ENCODE measurements at places on chromosomes 6 and 20. TPM values are rescaled to one million over a fixed set of nuclear protein-coding genes. Genes with fewer than 3 reads are reported as not detected.

THBD gene
- total RNA-seq: 78.0 TPM

KCNG1 gene
- total RNA-seq: 1.6 TPM

LAMP5 gene
- total RNA-seq: 0.75 TPM

PIM1 gene
- total RNA-seq: 129 TPM

PXDC1 gene
- 40.7 TPM for total RNA-seq

CCM2L gene
- total RNA-seq: 186 TPM

C6orf52 gene
- not detected for total RNA-seq

- DNase-seq: no peak
Observed at GRCh38 chr6:166779381-166779780, 152.3 kb upstream of the RPS6KA2 start.

DNA sequence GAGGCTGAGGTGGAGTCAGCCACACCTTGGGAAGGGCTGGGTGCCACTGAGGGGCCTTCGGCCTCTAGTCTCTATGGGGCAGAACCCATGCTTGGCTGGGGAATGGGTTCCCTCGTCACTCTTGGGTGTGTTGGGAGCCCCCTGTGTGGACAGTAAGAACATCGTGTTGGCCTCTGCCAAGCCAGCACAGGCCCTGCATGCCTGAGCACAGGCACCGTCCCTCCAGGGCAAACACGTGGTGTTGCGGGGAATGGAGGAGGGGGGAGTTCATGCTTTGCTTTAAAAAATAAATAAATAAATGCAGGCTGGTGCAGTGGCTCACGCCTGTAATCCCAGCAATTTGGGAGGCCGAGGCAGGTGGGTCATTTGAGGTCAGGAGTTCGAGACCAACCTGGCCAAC lies 63.0 kb downstream of the EZR start:
- DNase-seq: no peak

- DNase-seq: no peak
Observed at GRCh38 chr6:41171908-41172307, 9.0 kb upstream of the TREM2 start.

GRCh38 chr6:95768539-95768938 lies 191.2 kb downstream of the MANEA start:
- no peak for DNase-seq

- DNase-seq: peak; percentile 50
Observed at GRCh38 chr20:61765081-61765870, 300.4 kb downstream of the TAF4 start.

GRCh38 chr6:155314773-155315515 lies 660 bp upstream of the TFB1M start:
- no peak for DNase-seq

DNA sequence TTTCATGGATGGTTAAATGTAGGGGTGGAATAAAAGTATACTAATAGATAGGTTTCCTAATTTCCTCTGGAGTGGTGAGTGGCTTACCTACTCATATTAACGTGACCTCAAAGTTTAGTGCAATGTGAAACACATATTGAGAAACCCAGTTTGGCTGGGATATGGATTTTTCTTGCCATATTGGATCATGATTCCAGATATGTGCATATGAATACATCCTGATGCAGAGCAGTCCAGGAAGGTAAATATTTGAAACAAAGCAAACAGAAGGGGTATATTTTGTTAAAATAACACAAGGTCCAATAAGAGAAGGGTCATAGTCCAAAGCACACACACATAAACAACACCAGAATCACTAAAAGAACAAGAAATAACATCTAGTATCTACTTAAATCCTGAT lies 608.1 kb downstream of the PKHD1 start:
- no peak for DNase-seq

- no peak for DNase-seq
Observed at GRCh38 chr20:49987868-49988690, 5.3 kb downstream of the SNAI1 start.

- DNase-seq: no peak
Observed at GRCh38 chr6:82182756-82183155, 64.8 kb downstream of the IBTK start.

DNA sequence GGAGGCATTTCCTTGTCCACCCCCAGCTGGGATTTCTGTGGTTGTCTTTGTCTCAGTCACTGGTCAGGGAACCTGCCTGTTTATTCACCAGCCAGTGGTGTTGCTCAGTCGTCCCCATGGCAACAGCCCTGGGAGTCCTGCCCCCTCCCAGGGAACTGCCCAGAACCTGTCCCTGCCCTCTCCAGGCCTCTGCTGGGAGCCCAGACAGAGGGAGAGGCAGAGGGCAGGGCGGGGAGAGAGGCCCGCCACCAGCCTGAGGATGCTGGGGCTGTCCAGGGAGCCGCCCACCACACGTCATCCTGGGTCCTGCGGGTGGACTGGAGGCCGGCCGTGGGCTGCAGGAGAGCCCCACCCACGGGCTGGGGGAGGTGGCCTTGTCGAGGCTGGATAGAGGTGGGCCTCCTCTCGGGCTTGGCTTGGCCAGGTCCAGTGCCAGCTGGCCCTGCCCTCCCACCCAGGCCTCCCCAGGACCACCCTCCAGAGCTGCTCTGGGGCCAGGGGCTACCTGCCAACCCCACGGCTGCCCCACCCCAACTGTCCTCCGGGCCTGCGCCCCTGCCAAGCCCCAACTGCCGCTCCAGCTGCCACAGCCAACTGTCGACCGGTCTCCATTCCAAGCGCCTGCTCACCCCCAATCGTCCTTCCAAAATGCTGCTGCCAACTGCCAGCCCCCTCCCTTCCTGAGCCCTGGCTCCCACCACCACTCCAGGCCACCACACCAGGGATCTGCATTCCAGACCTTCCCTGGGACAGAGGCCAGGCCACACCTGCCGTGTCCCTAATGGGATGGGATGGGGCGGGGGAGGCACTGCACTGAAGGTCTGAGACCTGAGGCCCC lies 4.2 kb upstream of the ZBTB46 start:
- DNase-seq: peak; percentile 90

DNA sequence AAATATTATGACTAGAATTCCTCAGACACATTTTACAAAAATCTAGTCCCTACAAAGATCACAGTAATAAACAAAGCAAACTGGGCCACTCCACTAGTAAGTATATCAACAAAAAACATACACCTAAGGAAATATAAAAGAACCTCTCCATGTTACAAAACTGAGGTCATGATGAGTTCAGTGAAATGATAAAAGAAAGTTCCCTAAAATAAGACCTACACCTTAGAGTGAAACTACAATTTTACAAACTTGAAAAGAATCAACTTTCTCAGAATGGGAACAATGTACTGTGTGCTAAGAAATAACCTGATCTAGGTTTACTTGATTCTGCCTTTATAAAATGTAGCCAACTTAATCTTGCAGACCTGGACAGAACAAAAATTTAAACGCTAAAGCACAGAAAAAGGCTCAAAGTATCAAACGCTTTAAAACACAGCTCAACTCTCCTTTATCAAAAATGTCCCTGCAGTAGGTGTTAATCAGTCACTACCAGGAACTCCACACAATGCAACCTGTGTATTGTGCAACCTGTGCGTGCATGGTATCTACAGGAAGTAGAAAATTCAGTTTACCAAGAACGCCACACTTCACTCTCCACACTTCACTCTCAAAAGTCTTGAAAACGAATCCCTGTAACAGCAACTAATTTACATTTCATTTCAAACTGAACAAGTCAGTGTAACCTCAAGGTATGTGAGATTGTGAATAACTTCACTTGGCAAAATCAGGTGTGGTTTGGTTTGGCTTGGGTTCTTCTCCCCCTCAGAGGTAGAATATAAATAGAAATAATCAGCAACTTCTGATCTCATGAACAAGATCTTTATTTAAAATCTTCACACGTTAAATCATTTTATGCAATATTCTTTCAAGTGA lies 1.8 kb downstream of the RALGAPA2 start:
- DNase-seq: no peak

GRCh38 chr6:72522735-72523141 lies 99.1 kb upstream of the KCNQ5 start:
- no peak for DNase-seq

GRCh38 chr6:30091577-30092381 lies 16.2 kb upstream of the RNF39 start:
- no peak for DNase-seq

- no peak for DNase-seq
Observed at GRCh38 chr6:102458990-102459389, 1065.5 kb downstream of the GRIK2 start.

DNA sequence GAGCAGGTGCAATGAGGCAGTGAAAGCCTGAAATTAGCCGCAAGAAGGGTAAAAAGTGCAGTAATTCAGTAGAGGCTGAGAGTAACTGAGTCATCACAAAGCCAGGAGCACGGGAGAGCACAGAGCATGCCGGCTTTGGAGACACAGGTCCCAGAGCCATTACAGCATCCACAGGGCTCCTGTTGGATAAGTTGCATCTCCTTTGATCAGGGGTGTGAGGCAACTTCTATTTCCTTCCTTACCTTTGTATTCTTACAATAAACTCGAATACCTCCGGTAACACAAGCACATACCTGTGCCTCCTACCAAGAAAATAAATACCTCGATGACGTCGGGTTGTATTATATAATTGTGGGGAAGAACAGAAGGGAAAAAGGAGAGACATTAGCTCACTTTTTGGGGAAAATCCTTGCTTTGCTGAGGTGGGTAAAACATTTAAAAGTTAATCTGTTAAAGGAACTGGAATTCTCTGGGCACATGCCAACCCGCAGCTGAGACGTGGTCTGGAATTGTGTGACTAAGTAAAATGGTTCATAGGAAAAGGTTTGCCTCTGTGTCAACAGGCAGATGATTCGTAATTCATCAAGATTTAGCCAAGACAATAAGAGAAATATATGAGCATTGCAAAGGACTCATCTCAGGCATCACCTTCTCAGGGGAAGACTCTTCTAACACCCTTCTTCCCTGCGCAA lies 360.7 kb upstream of the ZFP64 start:
- no peak for DNase-seq

GRCh38 chr20:1685304-1686052 lies 27.9 kb upstream of the SIRPG start:
- no peak for DNase-seq

GRCh38 chr6:113818578-113818977 lies 38.6 kb upstream of the MARCKS start:
- no peak for DNase-seq

GRCh38 chr20:62307226-62308101 lies 4.7 kb downstream of the ADRM1 start:
- no peak for DNase-seq

DNA sequence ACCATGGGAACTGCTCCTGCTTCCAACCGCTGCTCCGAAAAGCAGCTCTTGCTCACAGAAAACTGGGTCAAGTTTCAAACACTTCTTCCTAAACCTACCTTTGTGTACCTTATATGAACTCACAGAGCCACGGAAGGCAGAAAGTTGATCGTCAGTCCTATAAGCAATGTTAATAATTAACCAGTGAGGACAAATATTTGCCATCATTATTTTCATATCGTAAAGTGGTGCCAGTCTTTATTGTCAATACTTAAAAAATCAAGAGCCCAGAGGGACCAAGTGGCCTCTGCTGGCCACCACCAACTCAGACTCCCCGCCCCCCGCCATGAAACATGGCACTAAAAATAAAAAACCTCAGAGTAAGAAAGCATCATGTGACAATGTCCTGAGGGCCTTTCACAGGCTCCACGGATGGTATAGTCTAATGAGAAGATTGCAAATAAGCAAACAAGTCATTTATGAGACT lies 9.1 kb upstream of the PBOV1 start:
- no peak for DNase-seq

DNA sequence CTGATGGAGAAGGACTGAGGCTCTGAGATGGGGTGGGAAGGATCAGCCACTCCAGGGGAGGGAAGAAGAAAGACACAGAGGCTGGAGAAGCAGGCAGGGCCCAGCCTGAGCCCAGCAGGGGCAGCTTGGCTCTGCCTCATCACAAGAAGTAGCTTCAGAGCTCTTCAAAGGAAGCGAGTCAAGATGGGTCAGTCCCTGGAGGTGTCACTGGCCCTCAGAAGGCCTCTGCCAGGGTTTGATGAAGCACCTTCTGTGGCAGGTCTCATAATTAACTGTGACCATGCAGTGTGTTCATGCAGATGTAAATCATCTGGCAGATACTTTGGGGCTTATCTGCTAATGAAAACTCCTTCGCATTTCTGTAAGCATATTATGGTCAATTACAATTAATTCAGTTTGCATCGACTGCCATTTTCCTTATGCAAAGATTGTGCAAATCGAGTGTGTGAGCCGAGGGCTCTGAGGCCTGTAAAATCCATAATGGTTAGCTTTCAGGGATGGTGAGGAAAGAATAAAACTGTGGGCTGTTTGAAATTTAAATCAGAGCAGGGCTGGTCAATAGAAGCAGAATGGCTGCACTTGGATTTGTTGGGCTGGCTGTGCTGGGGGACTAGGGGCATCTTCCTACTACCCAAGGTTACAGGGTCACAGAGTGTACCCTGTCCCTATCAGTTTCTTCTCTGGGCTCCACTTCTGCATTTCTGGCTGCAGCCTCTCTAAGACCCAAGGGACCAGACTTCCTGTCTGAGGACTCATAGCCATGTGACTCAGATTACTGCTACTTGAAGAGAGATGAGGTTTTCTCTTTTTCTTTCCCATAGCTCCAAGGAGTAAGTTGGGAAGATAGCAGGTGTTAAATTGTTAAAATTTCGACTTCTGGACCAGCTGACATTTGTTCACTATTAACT lies 376.6 kb downstream of the DHX35 start:
- no peak for DNase-seq

- DNase-seq: no peak
Observed at GRCh38 chr6:28002161-28002560, 45.1 kb downstream of the OR2B6 start.

DNA sequence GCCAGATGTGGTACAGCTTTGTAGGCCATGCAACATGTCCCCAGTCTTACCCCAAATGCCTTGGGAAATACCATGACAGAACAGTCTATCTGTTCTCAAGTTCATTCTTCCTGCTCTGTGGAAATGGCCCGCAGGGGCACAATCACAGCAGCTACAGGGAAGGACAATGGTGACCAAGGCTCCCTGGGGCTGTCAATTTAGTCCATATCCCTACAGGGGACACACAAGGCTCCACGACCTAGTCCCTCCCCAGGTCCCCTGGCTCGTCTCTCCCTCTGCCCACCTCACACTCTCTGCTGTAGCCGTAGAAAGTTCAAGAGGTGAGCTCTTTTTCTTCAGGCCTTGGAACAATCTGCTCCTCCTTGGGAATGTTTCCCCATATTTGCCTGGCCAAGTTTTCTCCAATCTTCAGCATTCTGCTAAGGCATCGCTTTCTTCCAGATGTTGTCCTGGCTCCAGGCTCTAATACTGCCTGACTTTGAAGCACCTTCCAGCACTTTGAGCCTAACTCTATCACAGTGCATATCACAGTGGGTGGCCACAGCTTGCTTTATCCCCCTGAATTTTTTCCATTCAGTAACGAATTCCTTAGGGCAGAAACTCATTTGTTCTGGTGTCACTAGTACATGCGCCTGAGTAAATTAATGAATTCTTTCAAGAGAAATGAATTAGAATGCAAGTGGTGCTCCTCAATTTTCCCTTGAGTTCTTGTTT lies 92.6 kb downstream of the MAP3K7 start:
- no peak for DNase-seq

- DNase-seq: no peak
Observed at GRCh38 chr6:15044146-15044882, 201.6 kb upstream of the JARID2 start.

GRCh38 chr6:12718015-12718414 lies 1.4 kb downstream of the PHACTR1 start:
- no peak for DNase-seq
